Lower lobe of right lung (tissue), 2 donors: ENCODE measurements at places on chromosomes 1 and 21. TPM values are rescaled to one million over a fixed set of nuclear protein-coding genes. Genes with fewer than 3 reads are reported as not detected.
A peak's percentile ranks its signal among the peaks of the same experiment; 100 is the strongest.

The KCNK2 gene
- not detected for total RNA-seq

The UTS2 gene
- total RNA-seq, result not detected

The RBBP5 gene
- 17.9 TPM for total RNA-seq

The ADAMTSL4 gene
- 164 TPM for total RNA-seq

The ARTN gene
- 0.27 TPM for total RNA-seq

The UQCRHL gene
- total RNA-seq, result 1.1 TPM

The MEGF6 gene
- total RNA-seq, result 57.1 TPM

The TRIM45 gene
- 2.1 TPM for total RNA-seq

The VSIG8 gene
- total RNA-seq, result 0.35 TPM

The RIPPLY3 gene
- total RNA-seq, result 0.44 TPM

DNA sequence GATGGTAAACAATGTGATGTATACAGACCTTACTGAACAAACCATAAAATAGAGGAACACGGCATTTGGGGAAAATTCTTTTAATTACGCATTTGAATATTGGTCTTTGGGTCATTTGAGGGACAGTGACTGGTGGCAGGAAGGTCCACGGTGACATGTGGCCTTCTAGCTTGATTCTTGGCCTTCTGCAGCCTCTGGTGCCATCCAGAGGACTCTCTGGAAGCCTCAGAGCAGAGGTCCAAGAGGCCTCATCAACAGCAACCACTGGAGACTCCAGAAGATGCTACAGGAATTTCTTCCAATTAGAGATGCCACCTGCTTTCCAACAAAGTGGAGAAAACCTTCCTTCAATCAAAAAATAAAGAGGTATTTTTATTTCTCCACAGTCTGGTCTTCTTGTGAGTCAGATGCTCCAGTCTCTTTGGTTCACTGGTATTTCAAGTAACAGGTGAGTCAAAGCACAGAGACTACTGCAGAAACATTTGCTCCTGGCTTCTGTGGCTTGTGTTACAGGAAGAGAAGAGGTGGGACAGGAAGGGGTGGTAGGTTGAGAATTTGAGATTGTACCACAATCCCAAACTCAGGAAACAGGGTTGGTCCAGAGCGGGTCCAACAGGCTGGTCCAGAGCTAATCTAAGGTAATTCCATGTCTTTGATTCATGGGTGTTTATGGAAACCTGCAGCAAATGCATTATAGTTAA lies 2.7 kb upstream of the F5 start:
- no peak for DNase-seq

GRCh38 chr1:25469177-25469576 lies 38.5 kb downstream of the MACO1 start:
- DNase-seq, result no peak

GRCh38 chr1:155983191-155984024 lies 5.1 kb upstream of the ARHGEF2 start:
- no peak for DNase-seq

DNA sequence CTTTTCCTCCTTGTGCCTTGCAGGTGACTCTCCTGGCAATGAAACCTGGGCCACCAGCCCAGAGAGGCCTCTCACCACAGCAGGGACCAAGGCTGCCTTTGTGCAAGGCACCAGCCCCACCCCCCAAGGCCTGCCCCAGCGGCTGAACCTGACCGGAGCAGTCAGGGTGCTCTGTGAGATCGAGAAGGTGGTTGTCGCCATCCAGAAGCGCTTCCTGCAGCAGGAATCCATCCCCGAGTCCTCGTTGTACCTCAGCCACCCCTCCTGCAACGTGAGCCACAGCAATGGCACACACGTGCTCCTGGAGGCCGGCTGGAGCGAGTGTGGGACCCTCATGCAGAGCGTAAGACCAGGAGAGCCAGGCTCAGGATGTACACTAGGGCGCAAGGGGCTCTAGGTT lies 51.7 kb downstream of the UMODL1 start:
- DNase-seq, result no peak

DNA sequence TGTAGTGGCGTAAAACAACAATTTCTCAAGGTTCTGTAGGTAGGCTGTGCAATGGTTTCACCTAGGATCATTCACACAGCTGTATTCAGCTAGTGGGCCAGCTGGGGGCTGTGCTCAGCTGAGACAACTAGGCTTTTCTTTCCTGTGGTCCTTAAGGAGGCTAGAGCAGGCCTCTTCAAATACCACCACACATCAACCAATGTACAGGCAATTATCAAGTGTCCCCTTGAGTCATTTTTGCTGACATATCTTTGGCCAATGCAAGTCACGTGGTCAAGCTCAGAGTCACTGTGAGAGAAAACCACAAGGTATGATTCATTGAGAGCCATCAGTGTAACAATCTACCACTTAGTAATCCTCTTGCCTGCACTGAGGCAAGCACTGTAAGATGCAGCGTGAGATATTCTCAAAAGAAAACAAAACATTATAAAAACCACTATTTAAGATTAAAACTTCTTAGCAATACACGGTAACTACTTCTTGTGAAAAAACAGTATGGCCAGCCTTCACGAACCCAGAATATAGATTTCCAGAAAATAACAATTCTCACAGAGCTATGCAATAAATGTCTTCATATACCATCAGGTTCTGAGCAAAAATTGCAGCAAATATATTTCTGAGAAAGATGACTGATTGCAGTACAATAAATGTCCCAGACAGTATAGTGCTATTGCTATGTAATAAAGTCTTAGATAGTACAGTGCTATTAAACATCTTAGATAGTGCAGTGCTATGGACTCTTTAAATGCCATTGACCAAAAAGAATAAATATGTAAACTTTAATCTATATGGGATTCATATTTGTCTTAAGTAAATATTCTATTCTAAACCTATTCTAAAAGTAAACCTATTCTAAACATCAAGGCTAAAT lies 55.3 kb downstream of the NME7 start:
- DNase-seq, result no peak

- DNase-seq, result no peak
These were observed 173.9 kb downstream of the HHIPL2 start for GRCh38 chr1:222373831-222374602.

DNA sequence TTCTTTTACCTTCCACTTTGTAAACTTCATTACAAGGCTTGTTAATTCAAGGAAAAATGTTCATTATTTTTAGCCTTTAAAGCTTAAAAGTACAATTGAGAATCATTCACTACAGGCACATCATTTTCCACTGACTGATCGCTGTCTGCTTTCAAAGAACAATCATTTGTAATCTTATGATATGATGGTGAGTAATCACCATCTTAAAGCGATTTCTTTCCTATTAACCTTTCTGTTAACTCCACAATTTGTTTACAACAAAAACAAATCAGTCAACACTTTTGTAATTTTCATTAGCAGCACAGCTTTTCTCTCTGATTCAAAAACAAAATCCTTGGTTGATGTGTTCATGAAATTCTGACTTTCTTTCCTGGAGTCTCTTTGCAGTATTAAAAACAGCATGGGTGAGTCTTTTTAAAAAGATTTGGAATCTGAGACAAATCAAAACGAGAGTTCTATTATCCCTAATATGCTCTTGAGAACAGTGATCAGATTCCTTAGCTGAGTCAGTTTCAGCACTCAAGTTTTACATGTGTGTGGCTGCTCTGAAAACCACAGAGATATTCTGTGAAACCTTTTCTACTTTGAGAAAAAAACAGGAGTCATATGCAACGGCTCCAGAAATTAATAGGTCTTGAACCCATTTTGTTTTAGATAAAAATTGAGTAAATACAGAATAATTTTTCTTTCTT lies 145.8 kb upstream of the TMPRSS15 start:
- DNase-seq, result no peak

- DNase-seq, result no peak
These were observed 22.9 kb downstream of the SPEN start for GRCh38 chr1:15870421-15870820.

DNA sequence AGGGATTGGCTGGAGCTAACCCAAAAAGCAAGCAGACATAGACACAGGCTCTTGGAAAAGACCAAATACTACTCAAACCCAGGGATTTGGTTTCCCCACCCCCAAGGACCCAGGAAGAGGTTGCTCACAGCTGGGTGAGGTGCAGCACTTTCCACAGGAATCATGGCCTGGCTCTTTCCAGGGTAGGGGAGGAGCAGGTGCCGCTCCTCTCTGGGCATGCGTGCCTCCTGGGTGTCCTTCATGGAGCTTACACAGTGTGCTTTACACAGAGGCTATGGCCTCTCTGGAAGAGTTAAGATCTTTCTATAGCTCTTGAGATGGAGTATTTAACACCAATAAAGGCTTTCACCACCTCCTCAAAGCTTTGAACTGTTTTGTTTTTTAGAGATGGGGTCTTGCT lies 88.3 kb downstream of the CD58 start:
- DNase-seq, result no peak

- no peak for DNase-seq
These were observed 569.1 kb downstream of the NPHP4 start for GRCh38 chr1:5423109-5423508.

GRCh38 chr1:167551362-167551761 lies 2.2 kb downstream of the CREG1 start:
- DNase-seq, result no peak

GRCh38 chr1:221606256-221606655 lies 135.6 kb downstream of the DUSP10 start:
- DNase-seq, result no peak

- DNase-seq, result no peak
These were observed 298.5 kb downstream of the SRGAP2C start for GRCh38 chr1:121483234-121483633.

DNA sequence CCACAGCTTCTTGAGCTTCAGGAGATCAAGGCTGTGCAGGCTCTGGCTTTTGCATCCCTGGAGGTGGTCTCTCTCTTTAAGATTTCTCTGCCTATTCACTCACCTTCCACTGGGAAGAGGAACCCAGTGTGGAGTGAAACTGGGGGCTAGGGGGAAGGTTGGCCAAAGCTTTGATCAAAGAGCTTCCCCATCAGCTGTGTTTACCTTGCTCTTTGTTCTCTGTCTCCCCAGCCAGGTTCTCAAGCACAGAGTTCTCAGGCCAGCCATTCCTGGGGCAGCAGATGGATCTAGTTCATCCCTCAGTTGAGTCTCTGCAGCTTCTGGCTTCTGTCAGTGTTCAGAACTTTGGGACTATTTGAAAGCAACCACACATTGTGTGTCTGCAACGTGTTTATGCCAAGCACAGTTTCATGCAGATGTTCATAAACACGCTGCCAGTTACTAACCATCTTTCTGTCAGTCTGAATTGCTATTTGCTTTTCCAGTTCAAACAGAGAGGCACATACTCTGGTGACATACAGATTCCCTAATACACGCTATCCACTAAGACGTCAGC lies 17.2 kb upstream of the MRPS14 start:
- no peak for DNase-seq

GRCh38 chr21:36584980-36585940 lies 105.3 kb upstream of the CLDN14 start:
- no peak for DNase-seq

DNA sequence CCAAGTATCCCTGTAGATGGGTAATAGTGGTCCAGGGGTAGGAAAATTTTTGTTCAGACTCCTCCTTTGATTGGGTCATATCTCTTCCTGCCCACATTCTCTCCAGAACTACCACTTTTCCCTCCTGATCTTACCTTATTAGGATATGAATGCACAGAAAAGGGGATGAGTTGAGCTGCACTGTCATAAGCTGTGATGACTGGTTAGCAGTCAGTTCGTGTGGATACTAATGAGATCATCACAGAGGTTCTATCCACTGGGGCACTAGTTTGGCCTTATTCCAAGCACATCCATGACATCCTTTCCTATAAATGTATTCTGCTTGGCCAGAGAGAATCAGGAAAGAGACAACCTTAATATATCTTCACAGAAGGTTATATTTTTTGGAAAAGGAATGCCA lies 22.1 kb upstream of the TBX15 start:
- DNase-seq, result no peak

DNA sequence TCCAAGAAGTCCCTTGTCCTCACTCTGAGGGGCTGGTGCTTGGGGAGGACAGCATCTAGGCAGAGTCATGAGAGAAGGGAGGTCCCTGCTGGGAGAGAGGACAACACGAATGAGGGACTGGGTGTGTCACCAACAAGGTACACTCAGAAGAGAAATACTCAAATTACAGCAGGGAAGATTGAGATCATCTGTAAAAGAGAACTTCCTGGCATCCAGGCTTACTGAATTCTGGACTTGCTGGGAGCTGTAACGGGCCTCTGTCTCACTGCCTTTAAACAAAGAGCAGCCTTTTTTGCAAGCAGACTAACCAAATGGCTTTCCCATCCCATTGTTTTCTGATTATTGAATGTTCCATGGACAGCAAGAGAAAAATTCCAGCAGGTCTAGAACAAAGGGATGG lies 195.7 kb upstream of the RAB4A start:
- DNase-seq, result no peak

- DNase-seq, result no peak
These were observed 977.9 kb downstream of the BRINP3 start for GRCh38 chr1:189499736-189500135.

GRCh38 chr1:230827801-230828200 lies 40.5 kb downstream of the C1orf198 start:
- no peak for DNase-seq

DNA sequence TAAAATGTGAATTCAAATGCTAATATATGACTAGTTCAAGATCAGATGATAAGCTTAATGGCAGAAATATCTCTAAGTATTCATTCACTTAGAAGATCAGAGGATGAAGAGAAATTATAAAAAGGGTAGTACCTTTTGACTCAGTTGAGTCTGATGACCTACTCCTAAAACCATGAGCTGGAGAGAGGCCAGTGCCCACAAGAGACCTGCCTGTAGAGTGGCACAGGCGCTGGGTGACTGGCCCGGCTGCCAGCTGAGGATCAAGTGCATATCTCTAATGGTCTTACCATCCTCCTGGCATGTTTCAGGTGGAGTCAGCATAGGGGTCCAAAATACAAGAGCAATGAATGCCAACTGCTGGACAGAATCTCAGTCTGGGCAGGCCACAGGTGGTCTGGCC lies 14.1 kb downstream of the DDAH1 start:
- DNase-seq, result peak; percentile 55

GRCh38 chr1:197441999-197442414 lies 174.0 kb downstream of the CRB1 start:
- no peak for DNase-seq

DNA sequence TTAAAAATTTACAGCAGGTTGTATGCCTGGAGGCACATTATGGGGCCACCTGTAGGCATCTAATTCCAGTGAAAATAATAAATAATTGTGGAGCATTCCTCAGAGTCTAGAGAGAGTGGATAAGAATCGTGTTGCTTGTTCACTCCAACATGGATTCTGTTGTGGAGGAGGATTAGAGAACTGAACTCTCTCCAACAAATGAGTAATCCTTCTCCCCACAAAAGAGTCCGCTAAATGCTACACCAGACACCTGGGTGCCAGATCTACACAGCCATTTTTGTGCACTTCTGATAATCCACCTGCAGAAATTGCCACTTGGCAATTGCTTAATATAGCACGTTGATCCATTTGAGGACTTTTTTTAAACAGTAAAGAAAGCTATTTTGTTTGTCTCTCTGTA lies 113.7 kb upstream of the DPYD start:
- DNase-seq, result no peak

- no peak for DNase-seq
These were observed 262.2 kb upstream of the POU3F1 start for GRCh38 chr1:38308780-38309179.

- no peak for DNase-seq
These were observed 70.8 kb upstream of the ABCG1 start for GRCh38 chr21:42148097-42148496.

DNA sequence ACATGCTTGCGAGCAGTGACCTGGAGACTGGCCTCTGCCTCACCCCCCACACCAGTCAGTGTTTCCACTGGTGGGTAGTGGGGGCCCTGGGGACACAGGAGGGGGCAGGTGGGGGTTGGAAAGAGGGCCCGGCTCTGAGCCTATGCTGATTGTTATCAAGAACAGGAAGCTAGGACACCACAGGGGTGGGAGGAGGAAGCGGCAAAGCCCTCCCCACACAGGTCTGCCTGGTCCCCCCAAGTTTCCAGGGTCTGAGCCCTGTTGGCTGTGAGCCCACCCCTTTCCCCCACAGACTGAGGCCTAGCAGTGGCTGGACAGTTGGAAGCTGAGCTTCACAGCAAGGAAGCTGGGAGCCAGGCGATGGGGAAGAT lies 1.6 kb upstream of the PTPN7 start:
- DNase-seq, result no peak
